Mucosa of gallbladder (tissue), 1 donor: ENCODE measurements at places on chromosomes 4 and X. TPM values are rescaled to one million over a fixed set of nuclear protein-coding genes. Genes with fewer than 3 reads are reported as not detected.

The CHRDL1 gene
- 8.1 TPM for total RNA-seq

DNA sequence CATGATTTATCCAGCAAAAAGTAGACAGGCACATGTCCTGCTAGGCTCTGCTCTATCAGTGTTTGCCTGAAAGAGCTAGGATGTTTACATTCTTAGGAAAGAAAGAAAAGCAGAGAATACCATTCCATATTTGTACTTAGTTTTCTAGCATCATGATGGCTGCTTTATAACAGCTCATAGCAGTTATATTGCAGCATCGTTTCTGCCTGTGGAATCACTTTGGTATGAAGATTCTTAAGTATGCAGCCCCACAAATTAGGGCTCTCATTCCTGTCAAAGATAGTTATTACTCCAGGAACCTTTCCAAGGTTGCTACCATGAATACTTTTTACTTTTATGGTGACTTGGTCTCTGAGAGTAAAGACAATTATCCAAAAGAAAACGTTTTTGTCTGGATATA is 119.0 kb upstream of the MYOZ2 start:
- no peak for DNase-seq

GRCh38 chr4:115529126-115529525 is 415.7 kb upstream of the NDST4 start:
- no peak for DNase-seq

The PF4V1 gene
- not detected for total RNA-seq

- DNase-seq = no peak
Observed at GRCh38 chr4:6889736-6890324, 19.8 kb upstream of the TBC1D14 start.

The DCAF4L1 gene
- total RNA-seq = 0.12 TPM

The PAGE2 gene
- total RNA-seq = not detected

- DNase-seq = no peak
Observed at GRCh38 chr4:155703486-155704247, 37.0 kb downstream of the GUCY1A1 start.

DNA sequence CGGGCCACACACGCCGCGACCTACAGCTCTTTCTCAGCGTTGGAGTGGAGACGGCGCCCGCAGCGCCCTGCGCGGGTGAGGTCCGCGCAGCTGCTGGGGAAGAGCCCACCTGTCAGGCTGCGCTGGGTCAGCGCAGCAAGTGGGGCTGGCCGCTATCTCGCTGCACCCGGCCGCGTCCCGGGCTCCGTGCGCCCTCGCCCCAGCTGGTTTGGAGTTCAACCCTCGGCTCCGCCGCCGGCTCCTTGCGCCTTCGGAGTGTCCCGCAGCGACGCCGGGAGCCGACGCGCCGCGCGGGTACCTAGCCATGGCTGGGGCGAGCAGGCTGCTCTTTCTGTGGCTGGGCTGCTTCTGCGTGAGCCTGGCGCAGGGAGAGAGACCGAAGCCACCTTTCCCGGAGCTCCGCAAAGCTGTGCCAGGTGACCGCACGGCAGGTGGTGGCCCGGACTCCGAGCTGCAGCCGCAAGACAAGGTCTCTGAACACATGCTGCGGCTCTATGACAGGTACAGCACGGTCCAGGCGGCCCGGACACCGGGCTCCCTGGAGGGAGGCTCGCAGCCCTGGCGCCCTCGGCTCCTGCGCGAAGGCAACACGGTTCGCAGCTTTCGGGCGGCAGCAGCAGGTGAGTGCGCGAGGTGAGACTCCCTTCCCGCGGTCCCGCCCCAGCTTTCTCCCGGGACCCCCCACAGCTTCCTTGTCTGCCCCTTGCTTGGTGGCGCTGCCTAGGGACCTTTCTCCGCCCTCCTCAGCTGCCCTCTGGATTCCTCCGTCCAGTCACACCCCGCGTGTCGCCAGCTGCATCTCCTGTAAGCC is 678 bp downstream of the BMP3 start:
- no peak for DNase-seq

GRCh38 chr4:168758351-168758876 is 251.6 kb downstream of the CBR4 start:
- no peak for DNase-seq

GRCh38 chr4:11423465-11423864 is 5.2 kb downstream of the HS3ST1 start:
- no peak for DNase-seq

GRCh38 chr4:183347146-183347545 is 24.9 kb upstream of the CLDN24 start:
- DNase-seq = no peak

DNA sequence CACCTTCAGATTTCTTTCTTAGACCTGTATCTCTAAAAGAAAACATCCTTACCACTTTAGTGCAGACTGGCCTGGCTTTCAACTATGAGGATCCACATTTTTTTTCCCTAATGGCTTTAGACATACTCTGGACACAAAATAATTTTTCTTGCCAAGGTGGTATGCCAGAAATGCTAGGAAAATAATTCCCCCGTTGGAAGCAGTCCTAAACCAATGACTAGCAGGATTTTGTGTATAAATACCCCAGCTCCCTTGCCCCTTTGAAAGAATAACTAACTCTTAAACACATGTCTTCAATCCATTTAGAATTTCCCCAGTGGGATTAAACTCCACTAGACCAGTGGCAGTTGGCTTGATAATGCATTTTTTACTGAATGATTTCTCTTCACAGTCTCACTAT is 500.5 kb upstream of the FTHL17 start:
- DNase-seq = no peak

- DNase-seq = no peak
Observed at GRCh38 chrX:22397566-22397965, 124.9 kb downstream of the CBLL2 start.

DNA sequence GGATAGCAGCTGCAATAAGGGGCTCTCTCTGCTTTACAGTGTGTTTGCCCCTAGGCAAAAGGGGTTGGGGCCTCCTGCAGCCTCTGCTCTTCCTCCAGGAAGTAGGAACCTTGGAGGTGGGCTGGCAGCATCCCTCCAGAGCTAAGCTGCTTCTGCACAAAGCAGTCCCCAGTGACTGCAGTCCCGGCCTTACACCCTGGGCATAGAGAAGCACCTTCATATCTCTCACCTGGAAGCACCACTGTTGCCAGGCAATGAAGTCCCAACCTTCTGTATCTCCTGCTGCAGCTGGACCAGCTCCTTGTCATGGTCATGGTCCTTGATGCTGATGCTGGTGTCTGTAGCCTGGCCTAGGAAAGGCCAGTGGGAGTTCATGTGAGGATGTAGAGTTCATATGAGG is 171.1 kb upstream of the TET2 start:
- no peak for DNase-seq

GRCh38 chrX:109374262-109374960 is 107.5 kb downstream of the GUCY2F start:
- no peak for DNase-seq

DNA sequence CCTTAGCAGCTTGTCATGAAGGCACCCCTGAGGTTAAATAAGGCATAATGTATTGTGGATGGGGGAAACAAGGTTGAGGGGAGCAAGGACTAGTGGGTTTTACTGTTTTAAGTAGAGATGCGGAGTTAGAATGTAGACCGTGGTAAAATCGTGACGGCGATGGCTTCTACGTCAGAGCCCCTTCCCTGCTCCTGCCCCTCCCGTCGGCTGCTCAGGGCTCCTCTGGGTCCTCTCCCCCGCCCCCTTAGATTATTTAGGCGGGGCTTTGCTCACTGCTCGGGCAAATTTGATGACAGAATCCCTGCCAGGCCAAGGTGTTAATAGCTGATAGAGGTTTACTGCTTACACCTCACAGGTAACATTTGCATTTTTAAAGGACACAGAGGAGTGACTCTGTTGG is 2.3 kb downstream of the FRMPD3 start:
- no peak for DNase-seq

DNA sequence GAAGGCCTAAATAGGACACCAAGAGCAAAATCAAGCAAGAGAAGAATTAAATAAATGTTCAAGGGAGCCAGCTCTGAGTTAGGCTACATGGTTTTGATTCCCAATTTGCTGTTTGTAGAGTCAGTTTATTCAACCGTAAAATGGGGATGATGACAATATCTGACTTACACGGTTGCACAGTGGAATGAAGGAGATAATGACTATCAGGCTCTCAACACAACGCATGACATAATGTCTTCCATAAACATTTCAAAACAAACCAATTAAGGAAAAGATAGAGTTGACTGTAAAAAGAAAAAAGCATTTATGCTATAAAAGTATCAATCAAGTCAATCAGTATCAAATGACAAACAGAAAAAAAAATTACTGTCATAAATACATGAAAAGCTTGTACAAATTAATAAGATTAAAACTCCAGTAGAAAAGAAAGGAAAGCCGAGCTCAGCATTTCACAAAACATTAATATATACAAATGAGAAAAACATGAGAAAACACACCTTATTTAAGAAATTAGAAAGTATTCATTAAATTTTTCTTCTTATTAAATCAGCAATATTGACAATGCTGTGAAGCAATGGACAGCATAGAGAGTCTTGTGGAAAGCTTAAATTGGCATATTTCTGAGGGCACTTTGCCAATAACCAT is 179.0 kb downstream of the SCFD2 start:
- DNase-seq = no peak

DNA sequence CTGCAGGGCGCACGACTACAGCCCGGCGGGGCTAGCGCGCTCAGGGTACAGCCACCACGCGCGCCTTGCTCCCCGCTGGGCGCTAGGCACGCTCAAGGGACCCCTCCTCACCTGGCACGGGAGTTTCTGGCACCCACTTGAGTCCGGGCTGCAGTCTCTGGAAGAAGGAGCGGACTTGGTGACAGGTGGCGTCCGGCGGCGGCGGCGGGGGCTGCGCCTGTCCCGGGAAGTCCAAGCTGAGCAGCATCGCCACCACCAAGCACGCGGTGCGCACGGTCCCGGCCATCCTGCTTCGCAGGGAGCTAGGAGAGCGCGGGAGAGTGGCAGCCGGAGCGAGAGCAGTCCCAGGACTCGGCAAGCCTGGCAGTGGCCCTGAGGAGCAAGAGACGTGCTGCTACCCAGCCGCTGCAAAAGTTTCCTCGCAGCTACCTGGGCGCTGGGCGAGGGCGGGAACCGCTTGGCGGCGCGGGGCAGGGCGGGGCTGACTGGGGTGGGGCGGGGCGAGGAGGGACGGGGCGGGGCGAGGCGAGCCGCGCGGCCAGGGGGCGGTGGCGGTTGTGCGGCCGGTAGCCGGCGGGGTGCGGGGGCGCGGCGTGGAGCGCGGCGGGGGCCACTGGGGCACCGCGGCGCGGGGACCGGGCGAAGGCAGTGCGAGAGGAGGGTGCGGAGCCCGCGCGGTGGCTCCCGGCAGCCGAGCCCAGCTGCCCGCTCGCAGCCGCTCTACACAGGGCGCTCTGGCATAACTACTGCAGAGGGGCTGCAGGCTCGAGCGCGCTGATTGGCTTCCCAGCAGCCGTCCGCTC is at the start of gene GPC3:
GPC3 (minus strand) TSS at position 431 of the 803 bp plus-strand sequence.
- DNase-seq = peak; percentile 16

- peak; percentile 26 for DNase-seq
Observed at GRCh38 chrX:68832101-68832416, 3.2 kb downstream of the EFNB1 start.

- DNase-seq = no peak
Observed at GRCh38 chrX:130606425-130606824, 204.6 kb downstream of the RBMX2 start.

GRCh38 chr4:116055857-116056827 is 942.7 kb upstream of the NDST4 start:
- DNase-seq = no peak

DNA sequence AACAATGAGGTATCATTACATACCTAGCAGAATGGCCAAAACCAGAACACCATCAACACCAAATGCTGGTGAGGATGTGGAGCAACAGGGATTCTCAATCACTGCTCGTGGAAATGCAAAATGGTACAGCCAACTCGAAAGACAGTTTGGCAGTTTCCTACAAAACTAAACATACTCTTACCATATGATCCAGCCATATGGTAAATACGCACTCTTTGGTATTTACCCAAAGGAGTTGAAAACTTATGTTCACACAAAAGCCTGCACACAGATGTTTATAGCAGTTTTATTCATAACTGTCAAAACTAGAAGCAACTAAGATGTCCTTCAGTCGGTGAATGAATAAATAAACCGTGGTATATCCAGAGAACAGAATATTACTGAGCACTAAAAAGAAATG is 7.8 kb downstream of the CASP3 start:
- no peak for DNase-seq

The PSAPL1 gene
- not detected for total RNA-seq

- DNase-seq = no peak
Observed at GRCh38 chr4:139844057-139844456, 178.4 kb downstream of the MGST2 start.

DNA sequence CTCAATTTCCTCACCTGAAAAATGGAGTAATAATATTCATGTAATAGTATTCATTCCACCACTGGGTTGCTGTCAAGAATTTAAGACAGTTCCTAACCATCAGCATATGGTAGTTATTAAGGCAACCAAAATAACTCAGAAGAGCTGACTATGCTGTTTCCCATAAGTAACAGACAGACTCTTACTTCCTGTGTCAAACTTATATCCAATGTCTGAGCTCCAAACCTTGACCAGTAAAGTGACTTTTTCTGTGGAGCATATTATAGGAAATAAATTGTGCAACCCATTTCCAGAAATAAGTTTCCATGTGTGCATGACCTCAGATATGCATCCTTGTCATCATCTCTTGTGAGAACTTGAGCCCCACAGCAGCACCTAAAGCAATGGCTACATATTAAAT is 78.8 kb downstream of the HADH start:
- no peak for DNase-seq

DNA sequence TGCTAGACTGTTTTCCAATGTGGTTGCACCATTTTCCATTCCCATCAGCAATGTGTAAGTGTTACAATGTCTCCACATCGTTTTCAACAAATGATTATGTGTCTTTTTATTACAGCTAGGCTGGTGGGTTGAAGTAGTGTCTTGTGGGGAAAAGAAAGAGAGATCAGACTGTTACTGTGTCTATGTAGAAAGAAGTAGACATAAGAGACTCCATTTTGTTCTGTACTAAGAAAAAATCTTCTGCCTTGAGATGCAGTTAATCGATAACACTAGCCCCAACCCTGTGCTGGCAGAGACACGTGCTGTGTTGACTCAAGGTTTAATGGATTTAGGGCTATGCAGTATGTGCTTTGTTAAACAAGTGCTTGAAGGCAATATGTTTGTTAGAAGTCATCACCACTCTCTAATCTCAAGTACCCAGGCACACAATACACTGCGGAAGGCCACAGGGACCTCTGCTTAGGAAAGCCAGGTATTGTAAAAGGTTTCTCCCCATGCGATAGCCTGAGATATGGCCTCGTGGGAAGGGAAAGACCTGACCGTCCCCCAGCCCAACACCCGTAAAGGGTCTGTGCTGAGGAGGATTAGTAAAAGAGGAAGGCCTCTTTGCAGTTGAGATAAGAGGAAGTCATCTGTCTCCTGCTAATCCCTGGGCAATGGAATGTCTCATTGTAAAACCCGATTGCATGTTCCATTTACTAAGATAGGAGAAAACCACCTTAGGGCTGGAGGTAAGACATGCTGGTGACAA is 23.0 kb upstream of the UGT2B15 start:
- DNase-seq = no peak

- no peak for DNase-seq
Observed at GRCh38 chrX:120768681-120769080, 107.0 kb downstream of the CT47B1 start.

- no peak for DNase-seq
Observed at GRCh38 chrX:126265116-126265515, 99.0 kb upstream of the DCAF12L2 start.
